ENCODE measurements at places on chromosomes 3 and 15.

DNA sequence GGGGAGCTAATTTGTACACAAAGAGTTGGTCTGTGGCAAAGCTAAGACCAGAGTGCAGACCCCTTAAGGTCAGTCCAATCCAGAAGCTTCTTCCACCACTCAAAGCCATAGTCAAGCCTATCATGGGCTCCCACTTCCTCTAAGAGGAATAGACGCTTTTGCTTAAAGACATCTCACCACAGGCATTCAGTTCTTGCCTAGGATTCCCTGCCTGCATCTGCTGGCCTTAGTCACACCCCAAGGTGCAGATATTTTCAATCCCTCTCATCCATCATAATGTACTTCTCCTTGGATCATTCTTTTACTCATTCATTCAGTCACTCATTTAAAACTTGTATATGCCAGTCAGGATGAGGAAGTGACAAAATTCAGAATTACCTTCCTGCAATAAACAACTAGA, 179.6 kb upstream of the STT3B start:
- DNase-seq = no peak

DNA sequence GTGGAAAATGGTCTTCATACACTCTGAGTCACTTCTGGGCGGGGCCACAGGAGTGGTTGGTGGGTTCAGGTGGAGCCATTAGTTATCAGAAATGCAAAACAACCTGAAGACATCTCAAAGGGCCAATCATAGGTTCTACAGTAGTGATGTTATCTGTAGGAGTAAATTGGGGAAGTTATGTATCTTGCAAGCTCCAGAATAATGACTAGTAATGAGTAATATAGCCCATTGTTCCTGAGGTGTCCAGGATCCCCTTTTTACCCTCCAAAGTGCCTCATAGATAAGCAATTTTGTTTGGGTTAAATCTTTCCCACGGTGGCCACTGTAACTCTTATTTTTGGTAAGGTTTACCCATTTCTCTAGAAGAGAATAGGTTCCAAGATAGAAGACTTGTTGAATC, 91.7 kb downstream of the PIK3R4 start:
- no peak for DNase-seq

- DNase-seq = no peak
These were observed 23.1 kb upstream of the GP5 start for GRCh38 chr3:194422188-194422587.

DNA sequence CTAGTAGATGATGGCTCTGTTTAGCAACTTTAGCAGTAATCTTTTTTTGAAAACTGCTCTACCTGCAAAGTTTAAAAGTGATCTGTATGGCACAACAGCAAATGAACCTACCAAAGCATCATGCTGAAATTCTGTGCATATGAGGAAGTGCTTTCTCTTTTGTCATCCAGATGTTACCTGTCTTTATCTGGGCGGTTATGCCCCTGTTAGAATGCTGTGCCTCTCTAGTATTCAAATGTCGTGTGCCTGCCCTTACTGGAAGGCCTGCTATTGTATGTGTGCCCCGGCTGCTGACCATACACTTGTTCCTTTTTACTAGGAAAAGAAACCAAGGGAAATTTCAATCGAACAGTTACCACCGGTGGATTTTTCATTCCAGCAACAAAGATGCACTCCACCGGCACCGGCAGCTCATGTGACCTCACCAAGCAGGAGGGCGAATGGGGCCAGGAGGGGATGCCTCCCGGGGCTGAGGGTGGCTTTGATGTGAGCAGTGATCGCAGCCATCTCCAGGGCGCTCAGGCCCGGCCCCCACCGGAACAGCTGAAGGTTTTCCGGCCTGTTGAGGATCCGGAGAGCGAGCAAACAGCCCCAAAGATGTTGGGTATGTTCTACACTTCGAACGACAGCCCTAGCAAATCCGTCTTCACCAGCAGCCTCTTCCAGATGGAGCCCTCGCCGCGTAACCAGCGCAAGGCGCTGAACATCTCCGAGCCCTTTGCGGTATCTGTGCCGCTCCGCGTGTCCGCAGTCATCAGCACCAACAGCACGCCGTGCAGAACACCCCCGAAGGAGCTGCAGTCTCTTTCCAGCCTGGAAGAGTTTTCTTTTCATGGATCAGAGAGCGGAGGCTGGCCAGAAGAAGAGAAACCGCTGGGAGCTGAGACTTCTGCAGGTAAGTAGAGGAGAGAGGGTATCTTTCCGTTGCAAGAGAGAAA, 61.6 kb downstream of the TMEM39A start:
- DNase-seq = no peak

DNA sequence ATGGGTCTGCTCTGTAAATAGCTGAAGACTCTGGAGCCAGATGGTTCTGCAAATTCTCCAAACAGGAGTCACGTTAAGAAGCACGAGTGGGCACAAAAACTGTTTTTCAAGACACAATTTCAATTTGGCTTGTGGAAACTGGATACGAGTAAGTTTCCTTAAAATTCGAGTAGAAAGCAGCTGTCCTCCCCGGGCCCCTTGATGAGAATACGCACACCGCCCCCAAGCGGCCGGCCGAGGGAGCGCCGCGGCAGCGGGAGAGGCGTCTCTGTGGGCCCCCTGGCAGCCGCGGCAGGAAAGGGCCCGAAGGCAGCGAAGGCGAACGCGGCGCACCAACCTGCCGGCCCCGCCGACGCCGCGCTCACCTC, 778 bp upstream of the THBS1 start:
- DNase-seq = no peak

DNA sequence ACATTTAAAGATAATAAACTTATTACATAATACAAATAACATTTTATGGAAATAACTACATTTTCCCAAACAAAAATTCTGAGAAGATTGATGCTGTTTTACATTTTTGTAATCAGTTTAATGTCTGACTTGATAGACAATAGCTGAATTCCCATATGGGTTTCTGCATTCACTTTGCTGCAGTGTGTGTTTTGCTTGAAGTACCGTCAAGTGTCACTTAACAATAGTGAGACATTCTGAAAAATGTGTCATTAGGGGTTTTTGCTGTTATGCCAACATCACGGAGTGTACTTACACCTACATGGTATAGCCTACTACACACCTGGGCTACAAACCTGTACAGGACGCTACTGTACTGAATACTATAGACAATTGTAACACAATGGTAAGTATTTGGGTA, 57.5 kb downstream of the USF3 start:
- no peak for DNase-seq

DNA sequence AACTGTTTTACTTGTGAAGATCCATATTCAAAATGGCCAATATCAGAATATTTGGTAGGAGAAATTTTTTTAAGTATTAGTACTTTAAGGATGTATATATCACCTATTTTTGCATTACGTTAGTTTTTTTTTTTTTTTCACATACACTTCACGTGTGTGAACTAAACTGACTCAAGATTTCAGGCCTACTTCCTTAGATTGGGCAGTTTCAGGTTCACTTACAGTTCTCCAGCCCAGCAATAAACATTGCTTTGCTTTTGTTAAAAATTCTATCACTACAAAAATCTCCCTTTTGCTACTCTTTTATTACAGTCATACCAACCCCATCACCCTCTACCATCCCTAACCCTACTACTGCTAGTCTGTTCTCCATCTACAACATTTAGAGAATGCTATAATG, 183.6 kb downstream of the KCNH8 start:
- no peak for DNase-seq

DNA sequence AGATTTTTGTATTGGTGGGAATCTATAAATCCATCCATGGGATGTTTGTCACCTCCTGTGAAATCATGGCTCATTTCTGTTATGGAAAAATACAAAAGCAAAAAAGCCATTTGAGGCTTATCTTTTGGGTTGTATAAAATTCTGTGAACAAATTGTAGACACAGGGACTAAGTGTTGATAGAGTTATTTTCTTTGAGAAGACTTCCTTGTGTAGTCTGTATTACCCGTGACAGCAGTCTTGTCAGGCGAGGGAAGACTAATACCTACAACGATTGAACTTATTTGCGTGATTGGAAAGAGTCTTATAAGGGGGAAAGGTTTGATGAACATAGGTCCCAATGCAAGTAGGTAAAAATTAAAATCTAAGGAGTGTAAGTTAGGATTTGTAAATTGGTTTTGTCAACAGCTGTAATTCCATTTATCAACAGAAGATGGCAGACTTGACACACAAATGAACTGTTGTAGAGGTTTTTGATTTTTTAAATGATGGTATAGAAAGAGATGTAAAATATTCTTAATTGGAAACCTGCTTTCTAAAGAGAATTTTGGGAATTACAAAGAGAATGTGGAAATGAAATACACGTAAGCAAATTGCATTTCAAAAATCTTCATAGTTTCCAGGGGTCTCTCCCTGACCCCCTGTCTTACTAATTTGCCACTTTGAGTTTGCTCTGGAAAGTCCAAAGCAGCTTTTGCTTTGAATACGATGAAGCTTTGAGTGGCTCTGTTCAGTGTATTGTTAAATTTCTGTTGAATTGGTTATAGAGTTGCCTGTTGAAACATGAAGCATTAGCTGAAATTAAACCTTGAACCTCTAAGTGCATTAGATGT, 33.2 kb downstream of the SLC25A26 start:
- peak; percentile 12 for DNase-seq

DNA sequence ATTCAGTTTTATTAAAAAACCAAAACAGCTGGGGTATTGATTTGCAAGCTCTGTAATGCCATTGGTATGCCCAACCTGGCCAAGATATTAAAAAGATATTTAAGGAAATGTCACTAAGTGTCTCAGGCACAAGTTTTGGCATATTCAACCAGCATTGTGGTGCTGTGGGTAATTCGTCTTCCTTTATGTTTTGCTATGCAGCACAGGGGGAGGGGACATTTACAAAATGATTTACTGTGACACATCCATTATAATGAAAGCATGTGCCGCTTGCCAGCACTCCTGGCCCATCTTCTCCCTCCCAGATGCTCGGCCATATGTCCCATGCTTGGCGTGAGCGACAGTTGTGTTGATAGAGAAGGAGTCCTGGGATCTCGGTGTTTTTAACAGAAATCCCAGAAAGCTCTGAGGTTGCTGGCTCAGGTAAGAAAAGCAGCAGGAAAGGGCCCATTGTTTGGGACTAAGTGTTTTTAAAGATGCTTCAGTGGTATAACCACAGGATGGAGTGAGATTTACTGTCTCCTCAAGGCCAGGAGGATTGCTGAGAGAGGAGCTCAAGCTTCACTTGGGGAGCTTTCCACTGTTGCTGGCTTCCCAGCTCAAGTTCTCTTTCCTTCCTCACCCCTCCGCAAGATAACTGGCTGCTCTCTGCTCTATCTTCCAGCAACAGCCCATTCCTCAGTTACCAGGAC, 158.2 kb upstream of the TSC22D2 start:
- peak; percentile 96 for DNase-seq

- no peak for DNase-seq
These were observed 65.6 kb downstream of the MAP4 start for GRCh38 chr3:47950453-47951169.

DNA sequence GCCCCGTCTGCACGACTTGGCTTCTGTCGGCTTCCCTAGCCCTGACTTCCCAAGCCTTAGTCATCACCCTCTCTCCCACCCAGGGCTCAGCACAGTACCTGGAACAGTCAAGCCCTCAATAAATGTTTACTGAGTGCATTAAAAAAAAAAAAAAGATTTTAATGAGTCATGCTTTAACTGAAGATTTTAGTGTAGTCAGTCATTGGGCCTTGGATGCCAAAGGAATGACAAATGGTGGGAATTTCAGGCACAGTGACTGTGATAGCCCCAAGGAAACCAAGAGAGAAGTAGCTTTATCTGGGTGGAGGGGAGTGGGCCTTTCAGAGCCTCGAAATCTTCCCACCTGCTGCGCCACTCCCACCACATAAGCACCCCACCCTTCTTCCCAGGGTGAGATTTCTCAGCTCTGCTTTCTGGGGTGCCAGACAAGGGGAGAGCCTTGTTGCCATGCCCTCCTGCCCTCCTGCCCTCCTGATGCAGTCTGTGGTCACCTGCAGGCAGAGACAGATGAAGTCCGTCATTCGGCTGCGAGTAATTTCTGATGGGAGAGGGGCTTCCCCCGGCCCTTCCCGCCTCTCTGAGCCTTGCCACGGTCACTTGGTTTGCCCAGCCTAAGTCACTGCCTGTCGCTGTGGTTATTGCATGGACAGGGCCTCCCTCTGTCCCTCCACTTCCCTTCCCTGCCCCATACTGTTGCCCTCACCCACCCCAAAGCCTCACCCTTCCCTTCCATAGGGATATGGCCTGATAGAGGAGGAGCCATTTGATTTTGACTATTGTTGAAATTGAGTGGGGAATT, 41.8 kb downstream of the SMAD3 start:
- DNase-seq = no peak

GRCh38 chr3:138459619-138460535, 25.5 kb downstream of the ESYT3 start:
- peak; percentile 51 for DNase-seq

Measured in NCI-H446 (cell line).